ENCODE measurements at places on chromosomes 2 and 18.

DNA sequence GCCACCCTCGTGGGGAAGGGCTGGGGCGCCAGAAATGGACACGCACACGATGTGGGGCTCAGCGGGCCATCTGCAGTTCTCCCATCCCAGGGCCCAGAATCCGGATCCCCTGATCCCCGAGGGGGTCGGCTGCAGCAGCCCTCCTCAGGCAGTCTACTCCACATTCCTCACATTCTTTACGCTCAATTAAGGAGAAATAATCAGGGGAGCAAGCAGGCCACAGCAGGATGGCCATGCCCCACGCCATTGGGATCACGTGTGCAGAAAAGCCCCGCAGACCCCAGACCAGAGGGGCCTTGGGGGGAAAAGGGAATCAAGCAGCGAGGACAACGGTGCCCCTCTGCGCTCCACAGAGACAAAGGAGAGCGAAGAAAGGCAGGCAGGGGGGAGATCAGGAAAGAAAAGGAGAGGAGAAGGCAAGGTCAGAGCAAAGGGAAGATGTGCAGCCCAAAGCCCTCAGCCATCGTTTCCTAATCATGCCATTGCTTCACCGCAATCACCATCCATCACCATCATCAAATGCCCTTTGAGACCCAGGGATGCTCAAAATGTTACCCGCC lies 17.5 kb upstream of the PKDCC start:
- DNase-seq, result no peak

GRCh38 chr2:65033178-65033577 lies 23.0 kb upstream of the CEP68 start:
- DNase-seq, result peak; percentile 30

GRCh38 chr2:27831279-27832050 lies 58.7 kb downstream of the RBKS start:
- no peak for DNase-seq

- no peak for DNase-seq
Observed at GRCh38 chr2:143356736-143357446, 227.7 kb downstream of the ARHGAP15 start.

GRCh38 chr2:218959761-218960308 lies 369 bp downstream of the CDK5R2 start:
- no peak for DNase-seq

DNA sequence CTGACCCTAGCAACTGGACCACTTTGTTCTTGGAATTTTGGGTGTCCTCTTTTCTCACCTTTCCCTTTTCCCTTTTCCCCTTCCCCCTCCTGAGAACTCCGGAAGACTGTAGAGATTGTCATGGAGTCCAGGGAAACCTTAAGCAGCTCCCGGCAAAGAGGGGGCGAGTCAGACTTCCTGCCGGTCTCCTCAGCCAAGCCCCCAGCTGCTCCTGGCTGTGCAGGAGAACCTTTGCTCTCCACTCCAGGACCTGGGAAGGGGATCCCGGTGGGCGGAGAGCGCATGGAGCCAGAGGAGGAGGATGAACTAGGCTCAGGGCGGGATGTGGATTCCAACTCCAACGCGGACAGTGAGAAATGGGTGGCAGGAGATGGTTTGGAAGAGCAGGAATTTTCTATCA lies 20.5 kb downstream of the SETBP1 start:
- no peak for DNase-seq

DNA sequence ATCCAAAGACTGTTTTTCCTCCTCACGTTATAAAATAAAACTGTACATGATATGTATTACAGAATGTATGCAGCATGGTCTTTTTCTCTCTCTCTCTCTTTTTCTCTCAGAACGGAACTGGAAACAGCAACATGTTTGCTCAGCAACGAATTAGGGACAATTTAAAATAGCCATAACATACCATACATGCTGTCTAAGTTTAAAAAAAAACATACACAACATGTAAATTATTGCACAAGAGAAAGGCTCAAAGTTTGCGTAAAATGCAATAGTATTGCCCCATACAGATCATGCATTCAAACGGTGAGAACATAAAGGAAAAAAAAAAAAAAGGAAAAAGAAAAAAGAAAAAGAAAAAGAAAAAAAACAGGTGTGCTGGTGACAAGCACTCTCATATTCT lies 93.6 kb downstream of the BCL11A start:
- DNase-seq, result no peak

DNA sequence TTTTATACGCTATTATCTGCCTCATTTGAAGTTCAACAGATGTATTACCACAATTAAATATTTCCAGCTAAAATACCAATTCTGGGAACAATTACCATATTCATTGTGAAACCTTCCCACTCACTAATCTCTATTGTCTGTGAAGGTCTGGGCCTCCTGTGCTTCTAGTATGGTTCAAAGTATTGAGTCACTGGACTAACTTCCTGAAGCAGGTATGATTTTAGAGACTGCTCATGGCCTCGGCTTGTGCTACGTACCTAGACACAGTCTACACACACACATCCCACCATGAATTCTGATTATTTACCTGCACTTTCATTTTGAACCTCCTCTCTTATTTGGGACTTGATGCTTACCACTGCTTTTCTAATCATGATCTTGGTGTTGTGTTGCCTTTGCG lies 180.7 kb upstream of the EPHA4 start:
- DNase-seq, result no peak

- no peak for DNase-seq
Observed at GRCh38 chr2:62938126-62938525, 112.5 kb upstream of the OTX1 start.

- no peak for DNase-seq
Observed at GRCh38 chr2:206802654-206803514, 37.5 kb downstream of the FASTKD2 start.

DNA sequence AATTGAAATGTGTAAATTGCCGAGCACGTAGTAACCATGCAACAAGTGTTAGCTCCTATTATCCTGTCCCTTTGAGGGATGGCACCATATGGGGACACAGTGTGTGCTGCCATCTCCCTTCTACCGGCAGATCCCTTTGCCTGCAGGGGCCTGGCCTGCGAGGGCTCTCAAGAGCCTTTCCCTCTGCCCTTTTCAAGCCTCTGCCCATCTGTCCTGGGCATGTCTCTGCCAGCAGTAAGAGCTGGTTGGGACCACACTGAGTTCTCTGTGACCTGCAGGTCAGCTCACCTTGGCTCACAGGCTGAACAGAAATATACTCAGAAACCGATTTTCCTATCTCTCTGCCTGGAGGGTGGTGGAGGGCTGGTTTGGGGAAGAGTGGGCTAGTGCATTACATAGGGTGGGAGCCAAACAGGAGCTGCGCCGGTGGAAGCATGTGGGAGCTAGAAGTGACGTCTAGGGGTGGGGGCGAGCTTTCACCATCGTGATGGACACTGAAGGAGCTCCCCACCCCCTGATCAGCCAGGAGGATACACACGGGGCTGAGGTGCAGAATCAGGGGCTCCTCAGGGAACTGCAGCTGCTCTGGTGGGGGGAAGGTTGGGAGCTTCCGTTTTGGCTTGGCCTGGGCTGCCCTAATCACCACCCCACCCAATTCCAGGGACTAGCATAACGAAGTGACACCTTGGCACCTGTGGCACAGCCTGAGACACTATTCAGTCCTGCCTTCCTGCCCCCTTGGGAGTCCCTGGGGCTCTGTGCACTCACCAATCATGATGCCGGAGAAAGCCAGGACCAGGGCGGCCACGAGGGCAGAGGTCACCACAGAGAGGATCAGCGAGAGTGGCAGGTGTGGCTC lies 109.7 kb downstream of the CLIP4 start:
- DNase-seq, result no peak

- DNase-seq, result no peak
Observed at GRCh38 chr18:26071725-26072124, 18.7 kb downstream of the SS18 start.

- DNase-seq, result no peak
Observed at GRCh38 chr2:85996591-85996990, 107.8 kb upstream of the ST3GAL5 start.

DNA sequence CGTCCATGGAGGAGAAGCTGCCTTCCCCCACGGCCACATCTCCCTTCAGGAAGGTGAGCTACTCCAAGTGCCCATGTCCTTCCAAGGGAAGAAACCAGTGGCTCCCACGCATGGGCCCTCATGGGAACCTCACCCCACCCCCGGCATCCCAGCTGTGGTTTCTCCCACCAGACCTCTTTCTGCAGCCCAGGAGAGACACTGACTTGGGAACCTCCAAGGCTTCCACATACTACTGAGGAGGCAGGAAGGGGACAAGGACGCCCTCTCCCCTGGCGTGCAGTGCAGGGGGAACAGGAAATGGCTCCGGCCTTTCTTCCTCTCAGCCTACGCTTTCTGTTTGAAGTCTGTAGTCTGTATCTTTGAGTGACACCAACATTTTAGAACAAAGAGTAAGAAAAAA lies 104.5 kb upstream of the EPC2 start:
- no peak for DNase-seq

- no peak for DNase-seq
Observed at GRCh38 chr18:45540125-45540524, 75.2 kb upstream of the SLC14A2 start.

- no peak for DNase-seq
Observed at GRCh38 chr2:47006374-47007222, 91.0 kb upstream of the MCFD2 start.

DNA sequence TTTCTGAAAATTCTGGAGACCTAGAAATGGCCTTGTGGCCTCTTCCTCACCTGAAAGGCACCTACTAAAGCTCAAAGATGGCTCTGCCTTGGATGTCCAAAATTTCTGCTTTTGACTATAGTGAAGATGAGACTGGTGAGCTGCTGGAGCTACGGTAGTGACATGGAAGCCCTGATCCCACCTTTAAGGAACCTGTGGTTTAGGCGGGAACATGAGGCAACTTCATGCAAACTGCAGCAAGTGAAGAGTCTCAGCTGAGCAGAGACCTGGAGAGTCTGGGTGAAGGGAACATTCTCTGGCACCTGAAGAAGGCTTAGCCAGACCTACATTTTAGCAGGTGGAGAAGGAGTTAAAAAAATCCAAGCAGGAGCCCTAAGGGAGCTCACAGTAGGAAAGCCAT lies 40.0 kb downstream of the GORASP2 start:
- no peak for DNase-seq

DNA sequence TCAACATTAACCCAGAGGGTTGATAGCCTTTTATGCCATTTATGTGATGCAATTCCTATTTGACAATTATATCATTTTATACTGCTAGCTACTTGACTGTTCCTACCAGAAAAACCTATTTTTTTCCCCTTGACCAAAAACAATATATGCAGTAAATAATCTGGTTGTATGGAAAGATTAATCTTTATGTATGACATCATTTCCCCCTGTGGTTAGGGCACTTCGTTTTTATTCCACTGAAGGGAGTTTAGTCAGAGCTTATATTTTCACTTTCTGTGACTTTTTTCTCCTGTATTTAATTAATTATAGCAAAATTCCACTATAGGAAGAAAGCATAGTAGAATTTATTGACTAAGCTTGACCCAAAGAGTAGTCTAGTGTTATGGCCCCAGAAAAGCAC lies 107.6 kb downstream of the HAUS1 start:
- no peak for DNase-seq

- no peak for DNase-seq
Observed at GRCh38 chr2:105712981-105713596, 31.6 kb upstream of the NCK2 start.

- no peak for DNase-seq
Observed at GRCh38 chr2:178630581-178630980, 150.3 kb downstream of the PLEKHA3 start.

- DNase-seq, result no peak
Observed at GRCh38 chr2:240462073-240462706, 26.7 kb downstream of the GPC1 start.

- no peak for DNase-seq
Observed at GRCh38 chr2:170155723-170156253, 22.2 kb upstream of the MYO3B start.
